ENCODE measurements at places on chromosomes 4 and X.

- DNase-seq: no peak
These were observed 78.3 kb downstream of the CLDN34 start for GRCh38 chrX:10045327-10046000.

GRCh38 chr4:107843391-107843790 lies 18.7 kb downstream of the SGMS2 start:
- no peak for DNase-seq

DNA sequence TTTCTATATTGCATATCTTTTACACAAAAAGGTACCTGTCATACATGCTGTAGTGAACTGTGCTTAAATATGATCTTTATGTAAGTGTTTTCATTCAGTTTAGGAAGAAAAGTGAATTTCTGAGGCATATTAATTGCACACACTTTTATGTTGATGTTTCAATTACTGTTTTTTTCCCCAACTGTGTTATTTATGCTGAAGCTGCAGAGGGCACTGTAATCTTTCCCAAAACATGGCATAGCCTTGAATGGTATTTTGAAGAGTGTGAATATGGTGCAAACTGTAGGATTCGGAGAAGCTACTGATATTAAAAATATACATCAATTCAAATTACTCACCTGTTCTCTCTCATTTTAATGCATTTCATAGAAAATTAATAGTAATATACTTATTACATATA lies 6.0 kb upstream of the CENPE start:
- DNase-seq: no peak

- no peak for DNase-seq
These were observed 5.9 kb downstream of the CCDC120 start for GRCh38 chrX:49064735-49065134.

DNA sequence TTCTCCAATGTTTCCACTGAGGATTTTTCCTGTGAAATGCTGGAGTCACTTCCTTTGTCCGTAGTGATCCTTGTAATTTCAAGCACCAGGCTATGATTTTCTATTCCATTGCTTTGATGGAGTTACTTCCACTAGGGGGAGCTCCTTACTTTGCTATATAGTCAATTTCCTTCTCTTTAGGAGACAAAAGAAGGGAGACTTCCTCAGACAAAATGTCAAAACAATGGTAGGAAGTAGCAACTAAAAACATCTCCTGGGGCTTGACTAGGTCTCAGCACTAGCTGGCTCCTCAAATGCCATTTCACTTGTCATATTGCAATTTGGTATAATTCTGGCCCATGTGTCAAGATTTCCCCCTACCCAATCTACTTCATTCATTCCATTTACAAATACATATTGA lies 24.1 kb downstream of the ZCCHC12 start:
- peak; percentile 56 for DNase-seq

GRCh38 chr4:8171984-8172924 lies 13.6 kb upstream of the ABLIM2 start:
- no peak for DNase-seq

DNA sequence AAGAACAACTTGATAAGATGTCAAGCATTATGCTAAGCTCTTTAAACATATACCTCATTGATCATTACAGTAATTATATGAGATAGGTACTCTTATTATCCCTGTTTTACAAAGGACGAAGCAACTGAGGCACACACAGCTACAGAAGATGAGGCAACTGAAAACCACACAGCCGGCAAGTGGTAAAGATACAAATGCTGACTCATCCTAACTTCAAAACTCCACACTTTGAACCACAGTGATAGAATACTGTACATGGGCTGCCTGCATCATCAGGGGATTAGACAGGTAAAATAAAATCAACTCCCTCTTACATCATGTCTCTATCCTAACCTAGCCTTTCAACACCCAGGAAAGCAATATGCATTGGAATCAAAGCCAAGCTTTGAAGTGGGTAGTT lies 47.8 kb downstream of the LHFPL1 start:
- DNase-seq: no peak

DNA sequence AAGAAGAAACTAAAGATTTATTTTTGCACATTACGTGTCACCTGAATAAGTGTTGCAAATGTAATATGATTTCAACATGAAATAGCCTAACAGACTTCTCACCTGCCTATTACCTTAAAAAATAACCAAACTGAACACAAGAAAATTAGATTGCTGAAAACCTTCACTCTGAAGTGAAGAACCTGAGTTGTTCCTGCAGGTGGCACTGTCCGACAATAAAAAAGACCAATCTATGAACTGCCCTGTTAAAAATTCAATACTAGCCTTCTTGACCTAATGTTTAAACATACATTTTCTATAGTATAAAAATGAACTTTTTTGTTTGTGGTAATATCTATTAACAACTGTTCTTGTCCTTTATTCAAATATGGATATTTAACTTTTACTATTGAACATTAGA lies 69.2 kb upstream of the PNPLA4 start:
- peak; percentile 26 for DNase-seq

DNA sequence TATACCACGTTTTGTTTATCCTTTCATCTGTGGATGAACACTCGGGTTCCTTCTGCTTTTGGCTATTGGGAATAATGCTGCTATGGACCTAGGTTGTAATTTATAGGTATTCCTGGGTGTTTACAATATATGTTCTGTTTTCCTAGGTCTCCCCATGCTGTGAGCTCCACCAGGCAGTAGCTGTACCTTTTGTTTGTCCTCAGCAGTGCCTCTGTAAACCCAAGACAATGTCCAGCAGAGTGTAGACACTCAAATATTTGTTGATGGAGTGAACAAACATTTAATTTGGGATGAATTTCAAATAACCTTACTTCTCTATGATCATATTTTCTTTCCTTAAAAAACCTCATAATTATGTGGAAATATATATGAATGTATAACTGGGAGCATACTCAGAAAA lies 259.5 kb upstream of the BOD1L1 start:
- DNase-seq: no peak

DNA sequence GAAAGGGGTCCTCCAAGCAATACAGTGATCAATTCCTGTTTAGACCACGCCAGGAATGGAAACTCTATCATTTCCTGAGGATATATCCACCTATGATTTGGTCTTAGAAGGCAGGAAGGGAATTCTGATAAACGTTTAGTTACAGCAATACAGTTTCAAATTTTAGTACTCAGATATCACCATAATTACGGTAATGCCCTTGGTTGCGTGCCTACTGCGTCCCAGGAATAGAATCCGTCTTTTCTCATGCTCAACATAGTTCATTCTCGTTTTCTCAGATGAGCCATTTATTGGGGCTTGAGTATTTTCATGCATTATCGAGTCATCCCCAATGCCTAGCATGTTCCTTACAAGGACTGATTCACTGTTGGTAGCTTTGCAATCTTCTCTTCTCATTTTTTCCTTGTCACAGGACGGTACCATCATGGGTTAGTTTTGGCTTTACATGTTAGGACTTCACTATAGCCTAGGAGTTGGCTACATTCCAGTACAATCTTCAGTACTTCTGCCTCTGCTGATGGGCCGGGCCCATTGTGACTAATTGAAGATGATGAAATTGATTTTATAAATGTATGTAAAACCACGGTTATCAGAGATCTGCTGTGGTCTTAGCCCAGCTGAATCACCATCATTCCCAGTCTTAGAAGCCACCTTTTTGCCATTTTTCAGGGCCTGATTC lies 4.4 kb upstream of the PRKX start:
- DNase-seq: no peak

GRCh38 chrX:47278691-47279090 lies 45.9 kb downstream of the USP11 start:
- DNase-seq: no peak

- DNase-seq: no peak
These were observed 5.8 kb downstream of the FAM114A1 start for GRCh38 chr4:38873290-38873944.

- no peak for DNase-seq
These were observed 210.8 kb downstream of the MGST2 start for GRCh38 chr4:139876337-139876941.

DNA sequence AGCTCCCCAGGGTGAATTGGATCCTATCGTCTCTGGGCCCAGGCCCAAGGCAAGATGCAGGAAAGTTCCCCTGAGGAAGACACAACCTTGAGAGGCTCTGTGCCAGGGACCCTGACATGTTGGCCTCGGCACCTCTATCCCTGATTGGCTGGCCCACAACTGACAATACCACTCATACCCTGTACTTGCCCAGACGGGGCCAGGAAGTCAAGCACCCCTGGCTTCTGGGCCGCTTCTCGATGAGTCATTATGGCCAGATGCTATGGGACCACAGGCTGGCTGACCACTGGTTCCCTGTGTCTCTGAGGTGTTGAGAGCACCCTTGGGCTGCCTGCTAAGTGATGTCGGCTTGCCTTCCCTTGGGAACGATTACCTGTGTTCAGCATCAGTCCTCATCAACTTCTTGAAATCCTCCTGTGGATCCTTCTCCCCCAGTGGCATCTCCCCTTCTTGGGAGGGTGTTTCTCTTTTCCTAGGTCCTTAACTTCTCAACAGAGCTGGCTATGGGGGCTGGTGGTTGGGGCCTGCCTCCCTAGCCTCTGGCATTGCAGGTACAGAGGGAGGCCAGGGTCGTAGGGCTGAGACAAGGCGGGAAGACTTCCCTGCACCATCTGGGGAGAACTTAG lies 54.5 kb upstream of the MAMLD1 start:
- no peak for DNase-seq

DNA sequence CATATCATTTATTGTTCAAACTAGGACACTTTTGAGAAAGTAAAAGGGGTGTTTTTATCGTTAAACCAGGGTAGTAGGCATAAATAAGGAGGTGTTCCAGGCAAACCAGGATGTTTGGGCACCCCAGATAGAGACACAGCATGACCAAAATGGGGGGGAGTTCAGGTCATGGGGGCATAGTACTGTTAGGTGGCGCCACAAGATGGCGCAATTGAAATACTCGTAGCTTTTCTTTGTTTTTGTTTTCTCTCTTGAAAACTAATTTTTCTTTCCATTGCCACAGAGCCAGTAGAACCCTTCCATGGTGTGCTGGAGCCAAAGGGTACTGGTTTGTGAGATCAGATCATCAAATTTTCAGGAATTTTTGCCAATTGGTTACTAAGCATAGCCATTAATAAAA lies 283.4 kb downstream of the BCOR start:
- DNase-seq: no peak

GRCh38 chrX:1807301-1807731 lies 192.5 kb downstream of the ASMT start:
- DNase-seq: peak; percentile 65

GRCh38 chr4:26687728-26688127 lies 103.8 kb downstream of the TBC1D19 start:
- no peak for DNase-seq

- DNase-seq: no peak
These were observed 33.1 kb downstream of the KDM6A start for GRCh38 chrX:44906041-44906440.

GRCh38 chr4:96354036-96354712 lies 514.3 kb downstream of the PDHA2 start:
- no peak for DNase-seq

DNA sequence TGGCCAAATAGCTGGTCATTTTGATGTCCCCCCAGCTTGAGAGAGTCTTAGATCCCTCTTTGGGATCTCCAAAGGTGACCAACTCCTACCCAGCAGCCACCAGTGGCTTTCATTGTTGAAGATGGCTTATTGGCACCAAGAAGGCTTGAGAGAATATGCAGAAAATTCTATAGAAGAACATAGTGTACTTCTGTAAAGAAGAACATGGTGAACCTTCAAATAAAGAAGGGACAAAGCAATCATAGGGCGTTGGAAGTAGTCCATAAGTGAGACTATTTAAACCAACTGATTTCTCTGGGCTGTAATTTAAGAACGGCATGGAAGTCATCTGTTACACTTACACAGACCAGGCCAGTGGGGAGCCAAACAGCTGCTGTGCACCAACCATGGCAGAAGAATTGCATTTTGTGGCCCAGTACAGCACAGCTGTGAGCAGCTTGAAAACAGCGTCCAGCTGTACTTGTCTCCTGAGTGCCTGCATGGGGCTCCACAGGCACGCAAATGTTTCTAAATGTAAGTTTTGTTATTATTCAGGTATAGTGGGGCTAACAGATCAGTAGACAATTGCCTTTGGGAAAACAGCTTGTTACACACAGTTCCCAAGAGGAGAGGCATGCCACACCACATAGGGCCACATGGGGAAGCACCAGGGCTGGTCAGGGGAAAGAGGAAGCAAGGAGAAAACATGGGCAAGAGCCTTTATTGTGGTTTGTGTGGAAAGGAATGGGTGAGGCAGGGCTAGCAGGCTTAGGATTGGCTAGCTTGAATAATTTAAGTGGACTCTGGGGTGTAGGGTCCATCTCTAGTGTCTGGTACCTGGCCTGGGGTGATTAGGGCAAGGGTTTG lies 125.0 kb downstream of the ARHGAP6 start:
- DNase-seq: no peak

- DNase-seq: peak; percentile 80
These were observed at the start of gene STOX2 for GRCh38 chr4:183905081-183905592. STOX2 (plus strand) TSS chr4:183905307; CDS start chr4:183906791, 1,484 bp downstream.

- DNase-seq: no peak
These were observed 57.8 kb downstream of the JAKMIP1 start for GRCh38 chr4:6142511-6142910.

DNA sequence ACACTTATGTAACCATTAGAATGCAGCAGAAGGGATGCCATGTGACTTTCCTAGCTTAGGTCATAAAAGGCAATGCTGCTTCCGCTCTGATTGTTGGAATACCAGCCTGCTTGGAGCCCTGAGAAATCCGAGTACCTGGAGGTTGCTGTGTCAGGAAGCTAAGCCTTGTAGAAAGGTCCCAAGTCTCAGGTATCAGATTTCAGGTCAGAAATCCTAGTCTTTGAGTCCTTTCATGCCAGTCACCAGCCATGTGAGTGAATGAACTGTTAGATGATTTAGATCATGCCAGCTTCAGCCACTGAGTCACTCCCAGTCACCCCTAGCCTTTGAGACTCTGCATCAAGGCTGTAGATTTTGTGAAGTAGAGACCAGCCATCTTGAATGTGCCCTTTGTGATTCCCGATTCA lies 23.5 kb downstream of the RAP1GDS1 start:
- DNase-seq: no peak

DNA sequence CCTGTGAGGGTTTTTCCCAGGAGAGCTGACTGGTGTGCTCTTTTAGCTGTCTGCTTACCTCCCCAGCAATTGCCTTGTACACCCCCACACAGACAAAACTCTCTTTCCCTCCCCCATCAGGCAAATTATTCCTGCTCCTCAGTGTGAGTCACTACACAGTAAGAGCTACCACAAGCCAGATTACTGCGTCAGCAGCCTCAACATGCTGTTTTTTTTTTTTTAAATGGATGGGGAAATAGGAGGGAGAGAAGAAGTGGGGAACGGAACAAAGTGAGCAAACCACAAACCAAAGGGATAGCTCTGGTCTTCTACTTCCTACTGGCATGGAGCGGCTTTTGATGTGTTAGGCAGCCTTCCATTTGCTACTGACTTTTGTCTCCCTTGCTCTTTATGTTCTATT lies 107.5 kb upstream of the ACSL4 start:
- DNase-seq: no peak
